Stimulated activated CD4-positive, alpha-beta T cell treated with anti-CD3 and anti-CD28 coated beads, Interleukin-15, amount 100 ng/mL, for 24 hours (primary cell): ENCODE measurements at places on chromosomes 5 and 9.

DNA sequence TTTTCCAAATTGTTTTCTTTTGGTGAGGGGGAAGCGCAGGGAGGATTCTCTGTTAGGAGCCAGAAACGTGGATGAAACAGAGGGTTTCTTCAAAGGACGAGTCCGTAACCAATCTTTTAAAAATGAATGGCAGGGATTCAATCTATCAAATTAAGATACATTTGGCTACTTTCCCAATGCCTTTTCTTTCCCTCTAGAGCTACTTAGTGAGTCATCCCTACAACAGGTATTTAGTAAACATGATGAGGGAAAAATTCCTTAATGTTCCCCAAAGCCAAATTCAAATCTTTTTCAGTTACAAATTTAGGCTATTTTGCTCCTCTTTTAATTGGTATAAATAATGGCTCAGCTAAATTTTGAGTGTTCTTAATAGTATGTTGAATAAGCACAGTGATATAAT is 366.4 kb upstream of the RIOK2 start:
- DNase-seq: no peak

DNA sequence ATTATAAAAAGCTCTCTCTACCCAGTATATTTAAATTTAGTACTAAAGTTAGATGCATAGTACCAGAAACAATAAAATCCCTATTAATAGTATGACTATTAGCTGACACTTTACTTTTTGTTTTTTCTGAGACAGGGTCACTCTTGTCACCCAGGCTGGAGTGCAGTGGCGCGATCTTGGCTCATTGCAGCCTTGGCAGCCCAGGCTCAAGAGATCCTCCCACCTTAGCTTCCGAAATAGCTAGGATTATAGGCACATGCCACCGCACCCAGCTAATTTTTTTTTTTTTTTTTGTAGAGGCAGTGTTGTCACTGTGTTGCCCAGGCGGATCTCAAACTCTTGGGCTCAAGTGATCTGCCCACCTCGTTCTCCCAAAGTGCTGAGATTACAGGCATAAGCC is 8.0 kb downstream of the CCNG1 start:
- DNase-seq: no peak

DNA sequence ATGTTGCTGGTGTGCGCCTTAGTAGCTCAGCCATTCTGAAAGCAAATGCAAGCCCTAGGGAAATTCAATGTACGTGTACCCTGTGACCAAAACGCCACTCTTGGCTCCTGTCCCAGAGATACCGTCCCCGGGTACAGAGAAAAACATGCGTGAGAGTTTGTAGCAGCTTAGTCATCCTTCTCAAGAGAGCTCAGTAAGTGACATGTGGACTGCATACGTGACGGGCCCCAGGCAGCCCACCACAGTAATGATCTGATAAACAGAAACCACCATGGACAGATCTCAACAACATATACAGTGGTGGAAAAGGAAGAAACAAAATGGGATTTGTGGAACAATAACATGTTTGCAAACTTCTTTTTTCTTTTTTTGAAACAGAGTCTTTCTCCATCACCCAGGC is 45.1 kb downstream of the S1PR3 start:
- DNase-seq: no peak

DNA sequence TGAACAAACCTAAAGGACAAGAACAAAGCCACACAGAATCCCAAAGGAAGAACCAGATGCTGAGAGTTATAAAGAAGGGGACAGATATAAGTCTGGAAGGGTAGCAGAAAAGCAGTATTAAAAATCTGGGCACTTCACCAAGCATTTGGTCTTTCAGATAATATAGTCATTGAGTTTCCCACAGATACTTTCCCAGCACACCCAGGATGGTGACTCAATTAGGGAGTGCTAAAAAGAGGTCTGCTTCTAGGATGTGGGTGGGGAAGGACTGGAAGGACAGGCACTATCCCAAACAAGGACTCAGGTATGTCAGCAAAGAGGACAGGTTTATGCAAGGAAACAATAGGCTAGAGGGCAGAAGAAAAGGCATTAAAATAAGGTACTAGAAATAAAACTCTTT is 59.3 kb downstream of the DIAPH1 start:
- DNase-seq: no peak

DNA sequence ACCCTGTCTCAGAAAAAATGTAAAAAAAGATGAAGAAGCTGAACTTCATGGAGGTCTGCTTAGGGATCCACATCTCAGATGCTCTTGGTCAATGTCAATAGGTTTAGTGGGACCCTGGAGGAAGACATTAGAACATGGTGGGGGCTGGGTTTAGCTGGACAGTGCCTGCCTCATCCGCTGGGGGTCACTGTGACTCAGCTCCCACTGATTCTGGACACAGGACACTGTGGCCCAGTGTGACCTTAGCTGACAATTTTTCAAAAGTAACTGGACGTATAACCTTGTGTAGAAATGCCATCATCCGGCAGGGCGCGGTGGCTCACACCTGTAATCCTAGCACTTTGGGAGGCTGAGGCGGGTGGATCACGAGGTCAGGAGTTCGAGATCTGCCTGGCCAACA is 7.3 kb upstream of the HNRNPAB start:
- DNase-seq: no peak

GRCh38 chr5:77744116-77744515 is 32.0 kb downstream of the TBCA start:
- no peak for DNase-seq

DNA sequence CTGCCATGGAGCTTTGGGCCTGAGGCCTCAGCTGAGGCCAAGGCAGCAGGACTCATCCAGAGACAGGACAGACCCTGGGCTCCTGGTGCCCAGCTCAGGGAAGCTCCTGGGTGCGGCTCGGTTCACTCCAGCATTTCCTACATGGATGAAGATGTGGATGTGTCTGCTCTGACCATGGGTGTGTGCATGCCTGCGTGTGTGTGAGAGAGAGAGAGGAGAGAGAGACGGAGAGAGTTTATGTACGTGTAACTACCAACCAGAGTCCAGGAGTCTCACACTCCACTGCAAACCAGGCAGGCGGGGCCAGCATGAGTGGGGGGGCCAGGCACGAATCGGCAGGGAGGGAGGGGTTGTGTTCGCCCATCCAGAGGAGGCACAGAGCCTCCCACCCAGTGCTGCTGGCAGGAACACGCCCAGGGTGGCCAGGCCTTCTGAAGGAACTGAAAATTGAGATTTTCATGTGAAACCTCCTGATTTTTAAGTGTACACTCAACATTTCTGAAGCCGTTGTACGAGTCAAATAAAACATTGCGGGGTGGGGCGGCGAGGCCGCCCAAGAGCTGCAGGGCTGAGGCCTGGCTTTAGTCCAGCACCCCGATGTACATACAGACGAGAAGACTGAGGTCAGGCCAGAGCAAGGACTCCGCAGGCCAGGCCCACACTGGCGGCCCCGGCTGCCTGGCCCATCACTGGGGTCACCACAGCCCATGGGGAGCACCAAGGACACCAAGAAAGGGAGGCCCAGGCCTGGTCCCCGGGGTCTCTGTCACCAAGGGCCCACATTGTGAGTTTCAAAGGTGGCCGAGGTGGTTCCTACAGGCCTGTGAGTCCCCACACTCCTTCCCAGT is 88.7 kb downstream of the ADAMTS2 start:
- no peak for DNase-seq

DNA sequence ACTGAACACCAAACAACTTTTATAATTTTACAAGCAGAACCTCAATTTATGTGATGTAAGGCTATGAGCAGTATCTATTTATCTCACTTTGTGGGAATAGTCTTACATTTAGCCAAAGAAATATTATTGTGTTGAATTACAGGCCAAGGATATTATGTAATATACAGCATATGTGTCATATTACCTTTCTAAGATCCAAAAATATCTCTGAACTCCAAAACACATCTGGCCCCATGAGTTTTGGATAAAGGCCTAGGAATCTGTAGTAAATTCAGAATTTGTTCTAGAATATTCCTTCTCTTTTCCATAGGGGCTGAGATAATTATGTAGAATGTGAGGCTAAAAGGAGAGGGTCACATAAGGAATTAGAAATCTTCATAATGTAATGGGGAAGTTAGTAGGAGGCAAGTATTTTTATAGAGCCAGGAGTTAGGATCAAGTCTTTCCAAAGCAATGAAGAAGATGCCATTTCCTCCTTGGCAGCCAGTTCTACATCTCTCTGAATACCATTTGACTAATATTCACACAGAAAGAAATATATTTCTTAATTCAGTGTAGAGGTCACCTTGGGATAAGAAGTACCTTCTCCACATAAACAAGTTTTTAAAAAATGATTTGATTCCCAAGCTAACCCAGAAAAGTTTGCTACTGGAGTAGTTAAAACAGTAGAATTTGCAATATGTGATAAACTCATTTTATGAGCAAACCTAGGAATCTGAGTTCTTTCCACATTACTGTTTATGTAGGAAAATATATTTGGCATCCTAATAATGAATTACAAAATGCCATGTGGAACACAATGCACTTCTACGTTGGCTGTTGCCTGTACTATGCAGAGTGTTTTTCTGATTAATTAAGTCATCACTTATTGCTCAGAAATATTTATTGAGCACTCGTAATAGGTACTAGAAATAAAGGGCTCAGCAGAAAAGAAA is 20.3 kb upstream of the GRAMD2B start:
- DNase-seq: no peak

GRCh38 chr5:159854916-159855315 is 61.4 kb upstream of the ADRA1B start:
- no peak for DNase-seq

DNA sequence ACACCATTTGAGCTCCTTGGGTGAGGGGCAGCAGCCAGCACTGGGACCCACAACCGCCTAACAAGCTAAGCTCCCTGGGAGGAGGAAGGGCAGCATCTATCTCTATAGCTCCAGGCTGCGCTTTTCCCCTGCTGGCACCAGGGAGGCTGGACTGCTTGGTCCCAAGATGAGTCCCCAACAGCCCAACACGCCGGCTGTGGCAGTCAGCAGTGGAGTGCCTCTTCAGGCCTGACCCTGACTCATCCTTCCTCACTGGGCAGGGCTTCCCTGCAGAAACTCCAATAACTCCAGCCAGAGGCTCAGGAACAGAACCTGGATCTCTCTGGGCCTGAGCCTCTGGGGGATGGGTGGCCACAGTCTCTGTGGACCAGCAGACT is 113.7 kb upstream of the ADAMTS16 start:
- no peak for DNase-seq

DNA sequence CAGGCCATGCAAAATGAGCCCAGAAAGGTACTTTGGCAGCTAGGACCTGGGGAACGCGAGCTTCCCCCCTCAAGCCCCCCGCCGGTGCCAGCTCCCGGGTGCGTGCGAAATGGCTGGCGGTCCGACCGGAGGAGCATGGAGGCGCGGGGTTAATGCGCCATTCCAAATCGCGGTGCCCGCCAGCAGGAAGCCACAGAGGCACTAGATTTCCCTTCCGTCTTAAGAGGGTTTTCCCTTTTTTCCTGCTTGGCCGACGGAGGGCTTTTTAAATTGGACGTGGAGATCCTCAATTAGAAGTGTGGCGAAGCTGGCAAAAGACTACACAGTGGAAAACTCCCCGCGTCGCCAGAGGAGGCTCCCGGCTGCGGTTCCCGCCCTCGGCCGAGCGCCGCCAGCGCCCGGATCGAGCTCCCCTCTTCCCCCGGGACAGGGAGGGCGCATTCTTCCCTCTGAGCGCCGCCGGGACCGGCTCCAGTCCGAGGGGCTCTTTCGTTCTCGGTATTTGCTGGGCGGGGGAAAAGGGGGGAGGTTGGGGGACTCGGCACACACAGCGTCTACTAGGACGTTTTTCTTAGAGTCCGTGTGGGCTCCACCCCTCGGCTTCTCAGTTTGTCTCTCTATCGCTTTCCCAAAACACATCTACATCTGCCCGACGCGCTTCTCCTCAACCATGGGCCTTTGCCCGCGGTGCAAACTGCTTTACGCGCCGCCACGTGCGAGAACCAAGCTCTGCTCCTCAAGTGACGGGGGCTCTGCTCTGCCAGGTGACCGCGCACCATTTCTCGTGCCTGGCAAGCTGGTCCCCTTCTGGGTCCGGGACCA is 3.0 kb downstream of the GDNF start:
- peak; percentile 11 for DNase-seq

DNA sequence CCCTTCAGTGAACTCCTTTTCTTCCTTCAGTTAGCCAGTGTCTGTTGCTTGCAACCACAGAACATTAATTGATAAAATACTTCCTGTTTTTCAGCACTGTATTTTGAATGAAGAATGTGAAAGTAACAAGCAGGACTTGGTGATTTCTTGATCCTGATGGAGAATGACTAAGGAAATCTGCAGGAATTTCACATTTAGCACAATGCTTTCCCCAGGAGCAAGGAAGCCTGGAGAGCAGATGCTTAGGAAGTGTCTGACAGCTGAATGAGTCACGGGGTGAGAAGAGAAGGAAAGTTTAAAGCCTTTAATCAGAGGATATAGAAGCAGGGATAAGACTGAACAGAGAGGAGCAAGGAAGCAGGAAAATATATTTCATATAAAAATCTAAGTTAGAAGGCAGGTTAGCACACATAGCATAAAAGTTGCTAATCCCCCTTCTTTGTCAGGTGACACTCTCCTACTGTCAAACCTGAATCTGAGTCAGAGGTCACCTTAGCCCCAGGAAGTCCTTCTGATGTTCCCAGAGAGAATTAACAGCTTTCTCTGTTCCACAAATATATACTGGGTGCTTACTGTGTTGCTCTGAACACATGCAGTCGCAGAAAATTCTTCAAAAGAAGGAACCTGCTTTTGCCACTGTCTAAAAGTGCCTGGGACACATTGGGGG is 59.7 kb downstream of the GNA14 start:
- DNase-seq: no peak

DNA sequence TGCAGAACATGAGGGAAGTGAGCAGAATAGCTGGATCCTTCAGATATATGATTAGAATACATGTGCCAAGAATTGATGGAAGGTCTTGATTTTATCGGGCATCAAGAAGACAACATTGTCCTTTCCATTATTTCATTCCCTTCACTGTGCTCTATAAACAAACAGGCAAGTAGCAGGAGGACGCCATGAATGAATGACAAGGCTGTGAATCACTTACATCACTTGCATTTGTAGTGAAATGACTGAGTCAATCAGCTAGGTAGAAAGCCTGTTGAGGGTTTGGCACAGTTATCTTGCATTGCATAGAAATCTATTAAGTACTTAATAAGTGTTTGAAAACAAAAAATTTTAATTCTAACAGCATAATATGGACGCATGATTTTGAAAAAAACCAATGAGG is 548.8 kb upstream of the IZUMO3 start:
- no peak for DNase-seq

GRCh38 chr5:71533615-71534014 is 53.5 kb upstream of the MCCC2 start:
- no peak for DNase-seq

DNA sequence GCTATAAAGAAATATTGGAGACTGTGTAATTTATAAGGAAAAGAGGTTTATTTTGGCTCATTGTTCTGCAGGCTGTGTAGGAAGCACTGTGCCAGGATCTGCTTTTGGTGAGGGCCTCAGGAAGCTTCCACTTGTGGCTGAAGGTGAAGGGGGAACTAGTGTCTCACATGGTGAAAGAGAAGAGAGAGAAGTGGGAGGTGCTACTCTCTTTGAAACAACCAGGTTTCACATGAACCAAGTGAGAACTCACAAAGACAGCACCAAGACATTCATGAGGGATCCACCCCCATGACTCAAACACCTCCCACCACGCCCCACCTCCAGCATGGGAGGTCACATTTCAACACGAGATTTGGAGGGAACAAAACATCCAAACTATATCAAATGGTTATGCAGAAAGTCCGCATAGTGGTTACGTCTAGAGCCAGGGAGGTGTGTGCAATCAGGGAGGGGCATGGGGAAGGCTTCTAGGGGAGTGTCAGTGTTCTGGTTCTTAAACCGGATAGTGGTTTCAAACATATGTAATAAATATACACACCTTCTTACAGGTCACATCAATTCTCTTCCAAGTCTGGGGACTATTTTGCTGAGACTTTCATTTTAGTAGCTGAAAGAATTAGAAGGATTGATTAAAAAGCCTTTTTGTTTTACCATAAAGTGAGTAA is 113.0 kb downstream of the TRIO start:
- DNase-seq: no peak
